Stimulated activated CD4-positive, alpha-beta T cell treated with anti-CD3 and anti-CD28 coated beads, Interleukin-15, amount 100 ng/mL, for 24 hours (primary cell): ENCODE measurements at places on chromosomes 12 and 14.

GRCh38 chr12:77723308-77723707, 107.4 kb upstream of the NAV3 start:
- DNase-seq = no peak

- DNase-seq = peak; percentile 63
Observed at GRCh38 chr12:11576104-11576503, 73.4 kb upstream of the ETV6 start.

DNA sequence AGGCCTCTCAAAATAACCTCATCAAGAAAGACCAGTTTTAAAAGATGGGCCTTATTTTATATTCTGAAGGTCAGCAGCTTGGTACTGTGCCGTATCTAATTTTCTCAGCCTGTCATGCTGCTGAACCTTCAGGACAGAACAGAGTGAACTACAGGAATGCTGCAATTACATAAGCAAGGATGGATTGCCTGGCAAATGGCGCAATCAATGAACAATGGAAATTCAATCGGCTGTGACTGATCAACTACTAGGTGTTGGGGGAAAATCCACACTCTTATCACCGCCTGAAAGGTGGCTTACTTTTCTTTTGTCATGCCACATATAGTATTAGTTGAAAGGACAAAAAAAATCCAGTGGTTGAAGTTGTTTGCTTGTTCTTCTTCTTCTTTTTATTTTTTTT, 8.5 kb downstream of the ACSS3 start:
- DNase-seq = no peak

DNA sequence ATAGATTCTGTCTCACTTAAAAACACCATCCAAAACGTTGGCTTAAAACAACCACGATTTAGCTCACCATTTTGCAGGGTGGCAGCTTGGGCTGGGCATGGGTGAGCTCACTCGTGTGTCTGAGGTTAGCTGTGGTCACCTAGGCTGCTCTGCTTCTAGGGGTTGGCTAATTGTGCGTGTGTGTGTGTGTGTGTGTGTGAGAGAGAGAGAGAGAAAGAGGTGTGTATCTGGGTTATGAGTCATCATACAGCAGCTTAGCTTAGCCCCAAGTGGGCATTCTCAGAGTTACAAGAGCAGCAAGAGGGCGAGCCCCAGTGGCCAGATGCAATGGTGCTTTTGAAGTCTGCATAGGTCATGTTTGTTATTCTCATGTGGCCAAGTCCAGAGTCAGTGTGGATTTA, 6.0 kb downstream of the FBXW8 start:
- DNase-seq = peak; percentile 38

DNA sequence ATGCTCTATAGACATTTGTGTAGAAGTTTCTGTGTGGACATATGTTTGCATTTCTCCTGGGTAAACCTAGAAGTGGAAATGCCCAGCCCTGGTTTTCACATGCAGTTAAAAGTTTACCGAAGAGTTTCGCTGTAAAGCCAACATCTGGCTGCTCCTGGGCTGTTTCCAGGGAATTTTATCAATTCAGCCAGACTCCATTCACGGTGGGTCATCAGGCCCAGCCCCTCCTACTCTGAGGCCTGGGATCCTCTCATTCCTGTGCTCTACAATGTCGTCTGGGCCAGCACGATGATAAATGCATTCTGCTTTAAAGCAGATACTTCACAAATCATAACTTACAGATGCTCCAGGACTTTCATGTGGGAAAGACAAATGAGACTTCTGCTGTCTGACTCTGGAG, 7.1 kb downstream of the NUAK1 start:
- DNase-seq = no peak

DNA sequence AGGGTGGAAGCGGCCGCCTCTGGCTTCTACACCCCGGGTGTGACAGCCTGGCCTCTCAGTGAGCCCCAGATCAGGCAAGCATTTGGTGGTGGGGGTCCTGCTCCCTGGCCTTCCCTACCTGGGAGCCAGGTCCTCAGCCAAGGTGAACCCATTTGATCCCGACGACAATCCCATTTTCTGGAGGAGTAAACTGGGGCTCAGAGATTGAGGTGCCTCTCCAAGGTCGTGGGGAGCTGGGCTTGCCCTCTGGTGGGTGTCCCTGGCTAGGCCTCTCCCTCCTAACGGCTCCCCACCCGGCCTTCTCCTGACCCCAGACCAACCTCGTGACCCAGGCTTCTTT, 2.7 kb upstream of the EXOC3L4 start:
- DNase-seq = no peak

DNA sequence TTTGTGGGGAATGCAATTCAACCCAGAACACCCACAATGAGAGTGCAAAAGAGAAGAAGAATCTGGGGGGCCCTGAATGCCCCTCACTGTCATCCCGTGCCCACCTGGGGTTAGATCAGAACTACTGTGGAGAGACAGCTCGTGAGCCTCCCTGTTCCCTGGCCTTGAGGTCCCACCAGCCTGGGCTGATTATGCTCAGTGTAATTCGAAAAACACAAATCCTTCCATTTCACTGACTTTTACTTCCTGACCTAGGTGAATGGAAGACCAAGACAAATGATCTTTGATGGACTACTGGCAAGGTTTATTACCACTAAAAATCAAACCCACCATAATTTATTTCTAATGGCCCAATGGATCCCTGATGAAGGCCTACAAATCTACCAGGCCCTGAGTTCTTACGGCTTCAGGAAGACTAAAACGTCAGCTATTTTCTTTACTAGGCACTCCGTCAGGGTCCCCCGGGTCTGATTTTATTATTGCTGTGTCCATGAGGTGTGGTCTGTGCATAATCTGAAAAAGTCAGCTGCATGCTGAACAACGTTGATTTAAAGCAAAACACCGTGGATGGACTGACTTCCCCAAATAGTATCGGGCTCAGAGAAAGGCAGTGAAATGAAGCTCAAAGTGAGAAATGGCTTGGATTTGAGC, 44.9 kb upstream of the RMST start:
- no peak for DNase-seq

- no peak for DNase-seq
Observed at GRCh38 chr12:21695986-21696385, 38.3 kb upstream of the LDHB start.

DNA sequence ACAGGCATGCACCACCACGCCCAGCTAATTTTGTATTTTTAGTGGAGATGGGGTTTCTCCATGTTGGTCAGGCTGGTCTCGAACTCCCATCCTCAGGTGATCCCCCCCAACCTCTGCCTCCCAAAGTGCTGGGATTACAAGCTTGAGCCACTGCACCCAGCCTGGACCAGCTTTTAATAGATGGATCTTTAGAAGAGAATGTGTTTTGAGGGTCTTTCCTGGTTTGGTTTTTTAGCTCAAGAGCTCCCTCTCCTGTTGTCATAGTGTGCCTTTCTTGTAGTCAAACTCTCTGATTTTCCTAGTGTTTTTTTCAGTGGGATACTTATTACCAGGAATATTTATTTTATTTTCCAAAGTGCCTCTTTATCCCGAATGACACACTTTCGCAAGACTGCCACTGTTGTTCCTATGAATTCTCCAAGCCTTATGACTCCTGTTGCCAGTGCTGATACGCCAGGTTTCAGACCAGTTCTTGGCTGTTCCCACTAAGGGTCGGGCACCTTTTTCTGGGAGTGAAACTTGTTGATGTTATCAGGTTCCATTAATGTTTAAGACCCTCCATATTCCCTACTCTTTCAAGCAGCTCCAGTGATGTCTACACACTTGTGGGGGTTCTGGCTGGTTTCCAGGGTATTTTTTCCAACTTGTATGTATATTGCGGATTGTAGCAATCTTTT, 31.5 kb upstream of the LIMA1 start:
- DNase-seq = no peak

DNA sequence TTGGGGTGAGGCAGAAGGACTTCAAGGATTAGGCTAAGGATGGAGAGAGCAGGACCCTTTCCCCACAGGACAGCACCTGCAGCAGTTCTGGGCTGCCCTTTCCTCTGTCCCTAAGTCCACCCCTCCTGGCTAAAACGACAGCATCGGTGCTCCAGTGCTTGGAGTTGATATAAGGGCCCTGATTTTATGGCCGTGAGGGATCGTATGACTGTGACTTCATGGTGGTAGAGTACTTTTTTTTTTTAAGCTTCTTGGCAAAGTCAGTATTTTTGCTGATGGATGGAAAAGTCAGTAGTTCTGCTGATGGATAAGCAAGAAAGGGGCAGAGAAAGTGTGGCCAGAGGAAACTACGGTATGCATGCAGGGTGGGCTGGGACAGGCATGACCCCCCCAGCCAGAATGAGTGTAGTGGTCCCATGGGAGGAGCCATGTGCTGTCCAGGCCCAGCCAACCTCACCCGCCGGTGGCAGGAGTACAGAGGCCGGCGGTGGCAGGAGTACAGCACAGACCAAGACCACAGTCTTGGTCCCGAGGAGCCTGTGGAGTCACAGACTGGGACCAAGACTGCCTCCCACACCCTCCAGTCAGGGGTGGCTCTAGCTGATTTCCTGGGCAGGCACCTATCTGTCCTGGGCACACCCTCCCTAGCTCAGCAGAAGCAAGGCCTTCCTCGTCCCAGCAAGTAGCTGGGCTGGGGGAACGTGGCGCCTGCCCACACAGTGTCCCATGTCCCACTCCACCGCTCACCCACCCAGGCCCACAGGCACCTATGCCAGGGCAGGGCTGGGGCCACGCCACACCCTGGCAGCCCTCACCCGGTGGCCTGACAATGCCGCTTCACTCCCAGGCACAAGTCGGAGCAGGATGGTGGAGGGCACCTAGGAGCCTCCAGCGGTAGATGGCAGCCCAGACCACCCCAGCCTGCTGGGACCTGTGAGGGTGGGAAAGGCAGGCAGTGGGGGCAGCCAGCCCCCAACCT, 46.3 kb downstream of the CCDC88C start:
- DNase-seq = no peak

GRCh38 chr14:20539906-20540305, 20.9 kb downstream of the RNASE9 start:
- no peak for DNase-seq

DNA sequence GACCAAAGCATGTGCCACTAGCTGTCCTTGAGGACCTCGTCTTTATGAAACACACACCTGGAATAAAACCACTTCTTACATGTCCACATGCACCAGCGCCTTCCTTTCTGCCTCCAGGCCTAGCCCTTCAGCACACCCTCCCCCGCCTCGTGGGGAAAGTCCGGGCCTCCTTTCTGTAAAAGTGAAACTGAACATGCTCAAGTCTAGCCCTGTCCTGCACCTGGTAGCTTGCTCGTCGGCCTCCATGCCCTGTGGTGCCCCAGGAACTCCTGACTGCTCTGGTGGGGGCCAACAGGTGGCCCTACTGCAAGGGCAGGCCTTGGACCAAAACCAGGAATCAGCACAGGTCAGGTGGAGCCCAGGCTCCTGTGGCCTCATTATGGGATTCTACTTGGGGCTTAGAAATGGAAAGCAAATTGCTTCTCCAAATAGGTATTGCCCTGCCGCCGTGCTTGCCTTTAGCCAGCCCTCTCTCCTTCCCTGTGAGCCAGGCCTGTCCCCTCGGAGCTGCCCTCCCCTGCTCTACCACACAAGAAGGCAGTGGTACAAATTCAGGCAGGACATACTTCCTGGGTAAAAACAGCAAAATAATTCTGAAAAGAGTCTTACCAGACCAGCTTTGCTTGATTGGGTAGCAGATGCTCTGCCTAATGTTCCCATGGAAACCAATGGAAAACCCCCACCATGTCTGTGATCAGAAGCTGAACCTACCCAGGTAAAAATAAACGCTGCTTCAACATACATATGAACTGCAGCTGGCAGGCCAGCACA, 43.5 kb downstream of the ERH start:
- peak; percentile 82 for DNase-seq

- no peak for DNase-seq
Observed at GRCh38 chr14:91904483-91904882, 37.1 kb upstream of the TC2N start.

GRCh38 chr12:106179086-106179485, 40.3 kb upstream of the NUAK1 start:
- DNase-seq = no peak

GRCh38 chr12:9333161-9333560, 125.0 kb upstream of the PZP start:
- no peak for DNase-seq

DNA sequence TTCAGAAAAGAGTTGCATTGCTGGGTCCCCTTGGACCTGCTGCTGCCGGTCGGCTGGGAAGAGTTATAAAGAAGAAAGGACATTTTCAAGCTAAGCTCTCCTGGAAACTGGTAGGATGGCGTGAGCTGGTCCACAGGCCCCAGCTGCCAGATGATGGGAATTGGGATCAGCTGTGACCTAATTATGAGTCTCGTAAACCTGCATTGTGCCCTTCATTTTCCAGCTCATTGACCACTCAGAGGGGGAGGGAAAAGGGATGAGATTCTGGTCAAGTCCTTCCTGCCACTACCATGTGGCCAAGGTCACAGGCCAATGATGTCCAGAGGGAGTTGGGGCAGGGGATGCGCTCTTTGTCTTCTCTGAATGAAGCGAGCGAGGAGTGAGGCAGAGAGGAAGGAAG, 320.9 kb downstream of the NRXN3 start:
- no peak for DNase-seq

- DNase-seq = no peak
Observed at GRCh38 chr14:62101189-62101588, 339.0 kb downstream of the SNAPC1 start.

- no peak for DNase-seq
Observed at GRCh38 chr12:111773801-111774551, 7.2 kb downstream of the ALDH2 start.

- DNase-seq = no peak
Observed at GRCh38 chr12:12665194-12665593, 30.8 kb downstream of the GPR19 start.

- DNase-seq = no peak
Observed at GRCh38 chr14:32021341-32021740, 55.8 kb upstream of the ARHGAP5 start.

DNA sequence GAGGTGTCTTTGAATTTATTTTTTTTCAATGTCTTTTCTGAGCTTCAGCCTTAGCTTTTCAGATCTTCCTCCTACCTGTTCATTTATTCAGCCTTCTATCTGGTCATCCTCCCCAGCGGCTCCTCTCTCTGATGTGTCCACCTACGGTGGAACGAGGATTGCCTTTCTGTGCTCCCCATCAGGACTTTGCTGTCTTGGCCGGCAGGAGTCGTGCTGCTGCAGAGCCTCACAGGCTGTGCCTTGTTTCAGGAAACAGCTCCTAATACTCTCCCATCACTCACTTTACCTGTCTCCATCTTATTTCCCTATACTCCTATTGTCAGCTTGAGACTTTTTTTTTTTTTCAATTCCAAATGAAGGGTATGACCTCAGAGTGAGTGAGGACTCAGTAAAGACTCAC, 76.9 kb downstream of the KICS2 start:
- DNase-seq = no peak

GRCh38 chr14:102518063-102518648, 8.6 kb upstream of the ANKRD9 start:
- DNase-seq = no peak

- DNase-seq = no peak
Observed at GRCh38 chr14:29805415-29806123, 122.1 kb downstream of the PRKD1 start.

DNA sequence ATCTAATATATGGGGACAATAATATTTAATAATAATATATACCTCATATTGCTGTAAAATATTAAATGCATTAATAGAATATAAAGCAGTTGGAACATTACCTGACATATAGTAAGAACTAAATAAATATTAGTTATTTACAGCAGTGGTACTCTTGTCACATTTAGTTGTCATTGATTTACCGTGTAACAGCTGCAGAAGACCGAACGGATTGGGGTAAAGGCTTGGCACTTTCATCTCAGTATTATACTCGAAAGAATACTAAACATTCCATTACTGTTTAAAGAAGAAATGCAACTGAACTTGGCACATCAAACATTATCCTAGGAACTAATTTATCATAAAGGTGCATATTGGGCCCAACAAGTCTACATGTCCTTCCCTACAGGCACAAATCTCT, 61.1 kb downstream of the ITPR2 start:
- DNase-seq = no peak
